Stimulated activated CD8-positive, alpha-beta memory T cell treated with anti-CD3 and anti-CD28 coated beads, Interleukin-4, amount 100 ng/mL, for 48 hours (primary cell): ENCODE measurements at places on chromosomes 3 and 15.

DNA sequence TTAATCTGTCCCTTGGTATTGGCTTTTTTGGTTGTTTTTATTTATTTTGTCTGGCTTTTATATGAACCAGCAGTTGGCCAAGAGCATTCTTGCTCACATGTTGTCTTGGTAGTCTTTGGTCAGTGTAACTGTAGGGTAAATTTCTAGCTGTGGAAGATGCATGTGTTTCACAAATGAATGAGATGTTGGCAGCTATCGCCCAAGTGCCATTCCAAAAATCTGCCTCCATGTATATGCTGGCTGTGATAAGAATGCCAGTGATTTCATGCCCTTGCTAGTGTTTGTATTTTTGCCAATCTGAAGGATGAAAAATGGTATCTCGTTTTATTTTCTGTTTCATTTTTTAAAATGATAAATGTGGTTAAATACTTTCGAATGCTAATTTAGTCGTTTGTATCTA is 50.1 kb downstream of the TLNRD1 start:
- no peak for DNase-seq

- DNase-seq: no peak
Measured at GRCh38 chr3:148873977-148874376, 8.9 kb downstream of the CPA3 start.

GRCh38 chr3:172591125-172591605 is 67.9 kb upstream of the TNFSF10 start:
- no peak for DNase-seq

GRCh38 chr3:138933981-138934691 is 12.8 kb downstream of the FOXL2 start:
- DNase-seq: no peak

- no peak for DNase-seq
Measured at GRCh38 chr3:79651536-79652065, 116.2 kb downstream of the ROBO1 start.
